ENCODE measurements at places on chromosomes 5 and 9. TPM values are rescaled to one million over a fixed set of nuclear protein-coding genes. Genes with fewer than 3 reads are reported as not detected.

GRCh38 chr5:107450531-107450930 is 220.2 kb downstream of the EFNA5 start:
- DNase-seq = no peak

ST8SIA4 gene
- 3.1 TPM for total RNA-seq

DNA sequence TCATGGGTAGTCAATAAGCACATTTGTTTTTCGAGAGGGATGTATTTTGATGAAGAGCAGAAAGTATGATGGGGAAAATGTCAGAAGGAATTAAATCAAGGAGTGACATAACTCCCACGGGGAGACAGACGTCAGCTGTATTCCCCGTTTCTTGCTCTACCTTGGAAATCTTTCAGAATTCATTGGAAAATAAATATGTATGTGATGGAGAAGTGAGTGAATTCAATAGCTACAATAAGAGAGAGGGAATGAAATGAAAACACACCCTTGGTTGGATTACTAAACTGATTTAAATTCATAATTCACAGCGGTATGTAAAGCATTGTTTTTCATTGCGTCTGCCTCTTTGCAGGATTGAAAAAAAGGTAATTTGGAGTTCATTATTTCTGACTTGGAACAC is 209.7 kb upstream of the KLF4 start:
- DNase-seq = no peak

GRCh38 chr9:98081477-98082219 is 25.1 kb downstream of the NANS start:
- peak; percentile 68 for DNase-seq

- no peak for DNase-seq
Observed at GRCh38 chr5:111201705-111202104, 22.5 kb upstream of the CAMK4 start.

CORO2A gene
- 1.7 TPM for total RNA-seq

GRCh38 chr5:86968301-86968753 is 299.4 kb upstream of the RASA1 start:
- peak; percentile 57 for DNase-seq

- DNase-seq = peak; percentile 17
Observed at GRCh38 chr5:42759456-42759855, 2.8 kb downstream of the CCDC152 start.

DNA sequence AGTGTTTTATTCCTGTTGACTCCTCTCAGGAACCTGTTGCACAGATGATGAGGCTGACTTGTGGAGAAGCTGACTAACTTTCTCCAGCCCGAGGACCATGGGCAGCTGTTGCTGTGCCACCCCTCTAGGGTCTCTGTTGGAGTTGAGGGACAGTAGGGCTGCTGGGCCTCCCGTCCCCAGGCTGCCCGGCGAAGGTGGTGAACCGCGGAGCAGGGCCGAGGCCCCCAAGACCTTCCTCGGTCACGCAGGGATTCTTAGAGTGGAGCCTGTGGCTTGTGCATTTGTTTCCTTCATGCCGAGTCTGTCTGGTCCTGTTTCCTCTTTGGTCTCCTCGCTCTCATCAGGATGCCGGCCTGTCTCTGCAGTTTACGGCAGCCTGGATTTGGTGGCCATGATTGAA is 40.2 kb downstream of the CACNA1B start:
- no peak for DNase-seq

DNA sequence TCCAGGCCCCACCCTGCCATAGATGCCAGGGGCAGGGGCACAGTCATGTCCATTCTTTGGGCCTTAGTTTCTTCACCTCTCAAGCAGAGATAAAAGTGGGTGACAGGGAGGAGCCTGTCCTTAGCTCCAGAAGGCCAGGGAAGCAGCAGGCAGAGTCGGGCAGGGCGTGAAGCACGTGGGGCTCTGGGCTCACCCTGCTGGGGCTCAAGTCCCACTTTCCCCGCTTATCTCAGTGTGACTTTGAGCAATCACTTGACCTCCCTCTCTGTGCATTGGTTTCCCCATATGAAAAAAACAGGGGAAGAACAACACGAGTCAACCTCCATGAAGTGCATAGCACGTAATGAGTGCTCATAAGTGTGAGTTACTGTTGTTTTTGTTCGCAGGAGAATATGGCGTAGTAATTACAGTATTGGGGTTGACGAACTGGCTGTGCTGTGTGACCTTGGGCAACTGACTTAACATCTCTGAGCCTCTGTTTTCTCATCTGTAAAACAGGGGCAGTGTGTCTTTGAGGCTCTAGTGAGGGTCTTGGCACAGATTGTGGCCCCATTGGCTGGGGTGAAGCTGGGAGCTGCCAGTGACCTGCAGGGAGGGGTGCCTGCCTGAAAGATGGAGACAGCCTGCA is 39.9 kb upstream of the HAND1 start:
- DNase-seq = no peak

GRCh38 chr5:87435144-87435694 is 22.5 kb upstream of the CCNH start:
- no peak for DNase-seq
